ENCODE measurements at places on chromosomes 3 and 15.

DNA sequence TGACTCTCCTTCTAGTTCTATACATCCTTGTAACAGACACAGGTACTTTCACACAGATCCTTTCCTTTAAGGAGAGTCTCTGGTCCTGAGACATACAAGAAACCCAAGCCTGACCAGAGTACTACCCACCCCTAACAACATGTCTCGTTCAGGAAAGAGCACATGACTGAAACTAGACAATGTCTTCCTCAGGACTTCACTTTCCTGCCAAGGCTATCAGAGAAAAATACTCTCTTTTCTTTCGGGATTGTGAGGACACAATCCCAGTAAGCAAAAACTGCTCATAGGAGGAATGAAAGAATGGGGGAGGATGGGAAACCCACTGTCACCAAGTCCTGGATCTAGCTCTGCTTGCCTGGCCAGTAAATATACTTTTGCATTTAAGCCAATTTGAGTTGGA is 11.5 kb upstream of the ANKRD28 start:
- DNase-seq: no peak

DNA sequence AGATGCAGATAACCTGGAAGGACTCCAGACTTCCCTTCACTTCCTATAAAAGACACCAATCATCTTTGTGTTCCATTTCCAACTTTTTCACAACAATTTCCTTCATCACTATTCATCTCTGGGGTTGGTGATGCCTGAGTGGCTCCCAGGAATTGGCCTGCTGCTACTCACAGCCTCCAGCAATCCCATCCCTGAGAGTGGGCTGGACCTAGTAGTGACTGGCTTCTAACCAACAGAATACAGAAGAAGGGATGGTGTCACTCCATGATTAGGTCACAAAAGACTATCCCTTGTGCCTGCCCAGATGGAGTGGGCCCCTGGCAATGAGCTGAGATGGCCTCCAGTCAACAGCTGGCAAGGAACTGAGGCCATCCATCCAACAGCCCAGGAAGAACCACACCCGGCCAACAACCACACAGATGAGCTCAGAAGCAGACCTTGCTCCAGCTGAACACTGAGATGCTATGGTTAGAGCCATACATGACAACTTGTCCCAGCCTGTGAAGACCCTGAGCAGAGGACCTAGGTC is 20.9 kb downstream of the OCA2 start:
- DNase-seq: no peak

DNA sequence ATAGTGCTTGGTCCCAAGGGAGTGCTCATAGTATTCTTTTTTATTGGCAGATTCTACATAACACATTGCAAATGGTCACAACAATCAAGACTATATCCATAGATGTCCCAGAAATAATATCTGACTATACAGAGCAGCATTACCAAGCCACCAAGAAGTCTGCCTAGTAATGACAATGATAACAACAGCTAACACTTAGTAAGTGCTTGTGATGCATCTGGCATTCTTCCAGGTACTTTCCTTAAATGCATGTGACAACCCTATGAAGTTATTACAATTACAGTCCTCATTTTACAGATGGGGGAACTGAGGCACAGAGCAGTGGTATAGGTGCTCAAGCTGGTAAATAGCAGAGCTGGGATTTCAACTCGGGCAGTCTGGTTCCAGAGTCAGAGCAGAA is 49.6 kb upstream of the ICE2 start:
- no peak for DNase-seq

DNA sequence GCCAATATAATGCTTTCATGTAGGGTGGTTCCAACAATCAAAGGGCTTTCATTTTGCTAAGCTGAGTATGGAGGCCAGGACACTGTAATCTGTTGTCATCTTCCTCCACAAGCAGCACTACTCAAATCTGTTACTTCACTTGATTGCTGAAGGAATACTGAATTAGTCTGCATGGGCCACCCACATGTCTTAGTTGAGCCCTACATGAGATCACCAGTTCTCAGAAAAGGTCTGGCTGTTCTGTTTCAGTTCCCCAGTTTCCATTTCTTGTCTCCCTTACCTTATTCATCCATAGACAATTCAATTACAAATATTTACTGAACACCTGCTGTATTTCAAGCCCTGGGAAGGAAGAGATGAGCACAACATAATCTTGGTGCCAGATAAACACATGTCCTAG is 119.2 kb downstream of the FHIT start:
- DNase-seq: no peak

DNA sequence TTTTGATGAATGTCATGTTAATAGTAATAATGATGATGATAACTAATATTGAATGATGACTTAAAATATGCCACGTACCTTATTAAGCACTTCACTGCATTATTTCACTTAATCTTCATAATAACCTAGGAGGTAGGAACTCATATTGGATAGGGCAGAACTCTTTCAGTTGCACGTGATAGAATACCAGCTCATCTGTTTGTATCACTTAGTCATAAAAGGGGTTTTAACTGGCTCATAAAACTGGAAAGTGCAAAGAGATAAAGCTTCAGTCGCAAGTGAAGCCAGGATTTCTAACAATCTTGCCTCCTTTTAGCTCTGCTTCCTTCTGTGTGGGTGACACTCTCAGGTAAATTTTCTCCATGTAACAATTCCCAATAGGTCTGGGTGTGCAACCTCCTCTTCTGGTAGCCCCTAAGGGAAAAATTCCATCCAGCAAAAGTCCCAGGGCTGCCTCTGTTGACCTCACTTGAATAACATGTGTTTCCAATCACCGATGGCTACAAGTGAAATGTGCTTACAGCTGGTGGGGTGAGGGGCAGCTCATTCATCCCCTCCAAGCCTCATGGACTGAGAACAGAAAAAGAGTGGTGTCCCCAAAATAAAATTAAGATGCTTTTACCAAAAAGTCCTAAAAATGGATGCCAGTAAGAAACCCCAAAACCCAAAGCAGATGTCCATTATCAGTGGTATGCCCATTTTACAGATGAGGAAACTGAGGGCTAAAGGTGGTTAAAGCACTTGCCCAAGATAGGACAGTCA is 9.3 kb downstream of the GXYLT2 start:
- DNase-seq: no peak

DNA sequence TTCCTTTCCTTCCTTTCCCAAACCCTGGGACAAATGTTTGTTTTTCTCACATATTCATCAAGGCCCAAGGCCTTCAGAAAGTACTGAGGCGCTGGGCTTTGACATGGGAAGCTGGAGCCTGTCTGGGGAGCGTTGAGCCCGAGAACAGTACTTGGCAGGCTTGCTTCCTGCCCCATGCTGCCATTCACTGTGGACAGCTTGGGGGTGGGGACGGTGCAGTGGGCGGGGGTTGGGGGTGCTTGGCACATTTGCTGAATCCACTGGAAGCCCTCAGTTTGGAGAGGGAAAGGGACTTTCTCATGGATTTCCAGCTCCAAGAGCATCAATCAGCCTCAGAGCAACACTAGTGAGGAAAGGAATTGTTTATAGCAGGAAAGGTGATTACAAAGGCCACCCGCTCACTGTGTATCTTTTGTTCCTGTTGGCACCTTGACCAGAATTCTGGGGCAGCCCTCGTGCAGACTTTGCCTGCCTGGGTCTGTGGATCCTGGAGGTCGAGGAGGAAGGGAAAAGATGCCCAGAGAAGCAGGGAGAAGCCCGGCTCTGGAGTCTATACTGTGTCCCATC is 199.8 kb upstream of the RGMA start:
- DNase-seq: no peak

GRCh38 chr15:28086175-28086703 is 12.9 kb downstream of the OCA2 start:
- no peak for DNase-seq

- peak; percentile 49 for DNase-seq
Measured at GRCh38 chr3:38121832-38122461, 15.0 kb downstream of the ACAA1 start.

DNA sequence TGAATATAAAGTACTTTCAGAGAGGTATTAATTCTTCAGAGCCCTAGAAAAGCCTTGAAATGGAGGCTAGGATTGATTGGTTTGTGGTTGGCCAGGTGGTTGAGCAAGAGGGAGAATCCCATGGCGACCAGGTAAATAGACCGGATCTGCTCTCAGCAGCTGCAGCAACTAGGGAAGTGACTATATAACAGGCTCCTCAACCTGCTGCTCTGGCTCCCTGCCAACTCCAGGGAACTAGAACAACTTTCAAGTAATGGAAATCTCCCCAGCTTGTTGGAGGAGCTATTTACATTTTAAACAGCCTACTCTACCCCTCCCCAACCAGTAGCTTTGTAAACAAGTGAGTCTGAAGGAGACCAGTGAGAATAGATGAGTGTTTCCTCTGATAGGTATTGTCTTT is 121.8 kb upstream of the CADM2 start:
- no peak for DNase-seq

DNA sequence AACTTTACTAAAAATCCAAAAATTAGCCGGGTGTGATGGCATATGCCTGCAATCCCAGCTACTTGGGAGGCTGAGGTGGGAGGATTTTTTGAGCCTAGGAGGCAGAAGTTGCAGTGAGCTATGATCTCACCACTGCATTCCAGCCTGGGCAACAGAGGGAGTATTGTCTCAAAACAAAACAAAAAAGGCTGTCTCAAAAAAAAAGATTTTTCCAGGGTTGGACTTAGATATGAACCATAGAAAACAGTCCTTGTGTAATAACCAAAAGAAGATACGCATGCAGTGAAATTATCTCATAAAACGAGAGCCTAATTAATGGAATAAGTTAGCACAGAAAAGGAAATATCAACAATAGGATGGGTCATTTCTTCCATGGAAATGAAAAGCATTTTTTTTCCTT is 320.4 kb upstream of the RASGRP1 start:
- no peak for DNase-seq

DNA sequence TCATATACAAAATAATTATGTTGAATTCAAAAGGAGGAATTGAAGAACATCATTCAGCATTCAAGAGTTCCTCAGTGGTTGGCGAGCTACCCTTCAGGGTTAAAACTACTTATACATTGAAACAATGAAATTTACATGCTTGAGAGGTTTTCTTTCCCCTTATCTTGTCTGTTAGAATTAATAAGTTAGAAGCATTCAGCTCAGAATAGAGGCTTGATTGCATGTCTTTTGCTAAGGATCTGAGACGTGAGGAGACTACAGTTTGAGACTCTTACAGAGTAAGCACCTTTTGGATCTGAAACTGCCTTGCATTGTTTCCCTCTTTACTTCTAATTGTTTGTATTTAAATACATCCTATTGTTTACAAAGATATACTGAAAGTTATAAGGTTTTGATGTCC is 157.6 kb downstream of the NSUN3 start:
- no peak for DNase-seq

GRCh38 chr3:157810924-157811718 is 295.1 kb downstream of the SHOX2 start:
- DNase-seq: no peak

DNA sequence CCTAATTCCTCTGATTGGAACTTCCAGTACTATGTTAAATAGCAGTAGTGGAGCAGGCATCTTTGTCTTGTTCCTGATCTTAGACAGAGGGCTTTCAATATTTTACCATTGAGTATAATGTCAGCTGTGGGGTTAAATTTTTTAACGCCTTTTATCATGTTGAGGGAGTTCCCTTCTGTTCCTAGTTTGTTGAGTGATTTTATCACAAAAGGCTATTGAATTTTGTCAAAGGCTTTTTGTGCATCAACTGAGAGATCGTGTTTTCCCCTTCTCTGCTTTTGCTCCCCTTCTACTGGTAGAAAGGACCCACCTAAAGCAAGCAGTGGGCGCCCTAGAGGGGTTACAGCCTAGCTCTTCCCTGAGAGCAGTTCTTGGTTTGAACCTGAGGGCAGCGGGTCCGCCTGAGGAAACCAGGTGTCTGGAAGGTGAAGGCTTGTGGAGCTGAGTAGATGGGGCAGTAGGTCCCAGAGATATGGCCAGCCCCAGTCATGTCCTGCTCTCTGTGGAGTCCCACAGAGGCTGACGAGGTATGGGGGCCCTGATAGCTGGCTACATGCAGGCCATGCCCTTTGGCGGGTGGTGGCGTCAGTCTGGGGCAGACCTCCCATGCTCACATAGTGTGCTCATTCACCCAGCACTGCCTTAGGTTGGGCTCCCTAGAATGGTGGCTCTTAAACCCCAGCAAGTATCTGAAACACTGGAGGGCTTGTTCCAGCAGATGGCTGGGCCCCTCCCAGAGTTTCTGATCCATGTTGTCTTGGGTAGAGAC is 11.3 kb downstream of the HDAC11 start:
- DNase-seq: peak; percentile 20

DNA sequence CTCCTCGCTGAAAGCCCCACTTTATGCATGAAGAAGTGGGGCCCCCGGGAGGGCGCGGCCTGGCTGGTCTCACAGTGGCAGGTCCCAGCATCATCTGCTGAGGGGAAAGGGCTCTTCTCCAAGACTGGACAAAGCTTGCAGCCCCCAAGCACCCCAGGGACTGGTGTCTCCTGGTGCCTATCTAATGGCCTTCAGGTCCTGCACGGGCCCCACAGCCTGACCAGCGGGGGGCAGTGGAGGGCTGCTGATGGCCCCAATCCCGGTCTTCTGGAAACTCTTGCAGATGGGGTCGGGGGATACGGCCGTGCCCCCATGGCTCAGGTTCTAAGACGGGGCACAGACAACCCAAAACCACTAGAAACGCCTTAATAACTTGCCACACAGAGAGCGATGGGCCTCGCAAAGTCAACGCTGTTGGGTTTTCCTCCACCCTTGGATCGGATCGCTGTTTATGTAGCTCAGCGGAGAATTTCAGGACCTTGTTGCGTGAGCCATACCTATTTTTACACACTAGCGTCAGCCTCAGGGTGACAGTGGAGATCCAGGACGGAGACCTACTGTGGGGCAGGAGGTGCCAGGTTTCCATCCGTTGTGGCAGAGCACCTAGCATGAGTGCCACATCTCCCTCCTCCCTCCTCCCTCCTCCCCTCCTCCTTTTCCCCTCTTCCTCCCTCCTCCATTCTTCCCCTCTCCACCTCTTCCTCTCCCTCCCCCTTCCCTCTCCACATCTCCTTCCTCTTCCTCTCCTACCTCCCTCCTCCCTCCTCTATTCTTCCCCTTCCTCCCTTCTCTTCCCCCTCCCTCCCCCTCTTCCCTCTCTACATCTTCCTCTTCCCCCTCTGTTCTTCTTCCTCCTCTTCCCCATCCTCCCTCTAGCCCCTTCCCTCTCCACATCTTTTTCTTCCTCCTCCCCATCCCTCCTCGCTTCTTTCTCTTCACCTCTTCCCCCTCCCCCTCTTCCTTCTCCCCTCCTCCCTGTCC is 79.3 kb upstream of the ALDH1L1 start:
- no peak for DNase-seq

GRCh38 chr3:58824285-58824684 is 157.7 kb upstream of the FAM3D start:
- no peak for DNase-seq

DNA sequence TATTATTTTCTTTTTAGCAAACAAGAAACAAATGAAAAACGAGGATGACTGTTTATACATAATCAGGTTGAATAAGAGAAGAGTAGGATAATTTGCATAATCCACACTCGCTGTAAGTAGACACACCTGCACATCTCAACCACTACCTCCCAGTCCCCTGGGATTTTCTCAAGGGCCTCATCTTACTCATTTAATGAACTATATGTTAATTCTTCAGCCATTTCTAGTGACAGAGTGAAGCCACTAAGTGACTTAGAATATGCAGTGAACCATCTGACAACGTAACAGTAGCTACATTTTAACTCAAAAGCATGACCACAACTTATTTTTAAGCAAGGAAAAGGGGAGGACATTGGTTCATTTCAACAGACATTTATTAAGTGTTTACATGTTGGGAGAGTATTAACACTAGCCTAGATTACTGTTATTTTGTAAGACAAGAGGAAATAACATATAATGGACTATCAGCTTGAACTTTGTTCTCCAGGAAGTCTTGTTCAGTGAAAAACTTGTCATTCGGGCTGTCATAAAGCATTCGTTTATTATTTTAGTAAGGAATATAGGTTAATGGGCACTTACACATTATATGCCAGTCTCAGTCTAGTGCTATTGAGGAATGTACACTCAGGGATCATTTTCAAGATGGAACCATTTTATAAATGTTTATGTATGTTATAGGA is 173.0 kb upstream of the ROBO2 start:
- no peak for DNase-seq
